ENCODE measurements at places on chromosomes 5 and 9.
A peak's percentile ranks its signal among the peaks of the same experiment; 100 is the strongest.

DNA sequence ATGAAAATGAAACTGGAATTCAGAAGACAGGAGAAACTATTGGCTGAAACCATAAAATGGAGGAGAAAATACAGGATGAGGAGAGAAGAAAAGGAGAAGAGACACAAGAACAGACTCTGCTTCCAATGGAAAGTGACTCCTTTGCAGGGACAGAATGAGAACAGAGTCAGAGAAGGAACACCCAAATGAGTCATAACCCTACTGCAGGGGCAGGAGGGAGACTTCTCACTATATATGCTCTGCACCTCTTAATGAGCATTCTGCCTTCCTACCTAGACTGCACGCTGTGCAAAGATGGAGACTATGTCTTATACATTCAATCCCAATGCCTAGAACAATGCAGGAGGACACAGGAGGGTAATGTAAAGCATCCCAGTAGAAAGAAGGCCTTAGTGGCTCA is 2.1 kb downstream of the SAXO1 start:
- DNase-seq = no peak

GRCh38 chr9:124264823-124265233 is 7.1 kb downstream of the NEK6 start:
- no peak for DNase-seq

- no peak for DNase-seq
Measured at GRCh38 chr5:173706700-173707099, 90.2 kb upstream of the BOD1 start.

DNA sequence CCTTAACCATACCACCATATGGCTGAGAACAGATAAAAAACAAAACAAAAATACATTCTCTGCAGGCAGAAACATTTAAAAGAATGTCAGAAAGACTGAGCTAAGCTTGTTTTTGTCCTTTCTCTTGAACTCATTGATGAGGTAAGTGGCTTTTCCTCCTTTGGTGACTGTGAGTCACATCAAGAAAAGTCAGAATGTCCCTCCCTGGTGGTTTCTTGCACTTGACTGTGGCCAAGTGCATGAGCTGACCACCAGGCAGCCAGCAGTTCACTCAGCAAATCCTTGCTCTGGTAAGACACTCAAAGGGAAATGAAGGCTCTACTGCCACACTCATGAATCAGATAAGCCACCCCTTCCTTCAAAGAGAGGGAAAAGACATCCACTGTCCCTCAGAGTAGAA is 970.9 kb downstream of the TAF11L14 start:
- DNase-seq = no peak

- DNase-seq = peak; percentile 90
Measured at GRCh38 chr9:127767909-127768331, 10.5 kb downstream of the SH2D3C start.

GRCh38 chr5:66877843-66878242 is 281.6 kb downstream of the MAST4 start:
- DNase-seq = no peak

GRCh38 chr5:180717989-180718388 is 21.9 kb downstream of the OR2Y1 start:
- DNase-seq = no peak

DNA sequence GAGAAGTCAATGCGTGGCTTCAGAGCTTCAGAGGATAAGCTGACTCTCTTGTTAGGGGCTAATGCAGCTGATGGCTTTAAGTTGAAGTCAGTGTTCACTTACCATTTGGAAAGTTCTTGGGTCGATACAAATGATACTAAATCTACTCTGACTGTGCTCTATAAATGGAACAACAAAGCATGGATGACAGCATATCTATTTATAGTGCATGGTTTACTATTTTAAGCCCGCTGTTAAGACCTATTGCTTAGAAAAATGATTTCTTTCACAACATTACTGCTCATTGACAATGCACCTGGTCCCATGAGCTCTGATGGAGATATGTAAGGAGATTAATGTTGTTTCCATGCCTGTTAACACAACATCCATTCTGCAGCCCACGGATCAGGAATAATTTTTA is 435.7 kb downstream of the MAT2B start:
- DNase-seq = no peak

DNA sequence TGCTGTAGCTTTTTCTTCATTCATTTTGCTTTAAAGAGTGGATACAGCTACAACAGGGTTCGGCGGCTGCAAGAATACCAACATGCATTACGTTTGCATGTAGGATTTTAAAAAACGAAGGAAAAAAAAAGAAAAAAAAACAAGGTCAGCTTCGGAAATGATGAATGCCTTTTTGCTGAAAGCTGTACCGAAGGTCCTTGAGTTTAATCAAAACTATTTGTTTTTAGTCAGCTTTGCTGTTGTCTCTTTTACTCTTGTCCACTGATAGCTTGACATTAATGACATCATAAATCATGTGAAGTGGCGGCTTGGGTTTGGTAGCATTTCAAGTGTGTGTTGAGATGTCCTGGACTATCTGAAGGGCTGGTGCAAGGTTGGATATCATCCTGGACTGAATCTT is 779.1 kb downstream of the NR2F1-AS1 start:
- DNase-seq = no peak

DNA sequence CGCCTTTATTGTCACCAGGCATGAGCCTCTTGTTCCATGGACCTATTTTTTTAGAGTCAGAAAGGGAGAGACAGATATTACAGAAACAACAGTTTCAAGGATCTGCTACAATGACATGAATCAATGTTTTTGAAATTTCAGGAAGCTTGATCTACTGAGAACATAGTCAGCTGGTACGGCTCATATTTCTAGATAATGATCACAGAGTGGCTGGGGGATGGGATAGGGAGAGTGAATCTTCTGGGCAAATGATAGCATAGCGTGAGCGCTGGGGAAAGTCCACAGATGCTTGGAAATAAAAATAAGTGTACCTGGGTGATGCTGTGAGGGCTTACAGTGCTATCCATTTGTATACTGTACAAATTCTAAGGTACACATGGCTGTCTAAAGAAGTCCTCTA is 340.4 kb downstream of the EBF1 start:
- DNase-seq = no peak

Measured in kidney (tissue), 22 donors.